Tracheal epithelial cell (primary cell): ENCODE measurements at places on chromosomes 3 and 15. TPM values are rescaled to one million over a fixed set of nuclear protein-coding genes. Genes with fewer than 3 reads are reported as not detected.

The SLC30A4 gene
- total RNA-seq, result 1.7 and 2.9 TPM in 2 replicates

The KCNMB2 gene
- not detected in 2 replicates for total RNA-seq

The USP50 gene
- not detected in 2 replicates for total RNA-seq

The UPK1B gene
- total RNA-seq, result 13.0 and 47.5 TPM in 2 replicates

The SLC27A2 gene
- 1.4 and 3.0 TPM in 2 replicates for total RNA-seq

The NR1I2 gene
- total RNA-seq, result not detected in 2 replicates

The ZNF80 gene
- total RNA-seq, result not detected in 2 replicates

The CADM2 gene
- total RNA-seq, result under 0.01 and 0.64 TPM in 2 replicates

The CCDC39 gene
- total RNA-seq, result not detected in 2 replicates

The CYP8B1 gene
- not detected in 2 replicates for total RNA-seq
